H4 (cell line): ENCODE measurements at places on chromosomes 4 and X. TPM values are rescaled to one million over a fixed set of nuclear protein-coding genes. Genes with fewer than 3 reads are reported as not detected.

DNA sequence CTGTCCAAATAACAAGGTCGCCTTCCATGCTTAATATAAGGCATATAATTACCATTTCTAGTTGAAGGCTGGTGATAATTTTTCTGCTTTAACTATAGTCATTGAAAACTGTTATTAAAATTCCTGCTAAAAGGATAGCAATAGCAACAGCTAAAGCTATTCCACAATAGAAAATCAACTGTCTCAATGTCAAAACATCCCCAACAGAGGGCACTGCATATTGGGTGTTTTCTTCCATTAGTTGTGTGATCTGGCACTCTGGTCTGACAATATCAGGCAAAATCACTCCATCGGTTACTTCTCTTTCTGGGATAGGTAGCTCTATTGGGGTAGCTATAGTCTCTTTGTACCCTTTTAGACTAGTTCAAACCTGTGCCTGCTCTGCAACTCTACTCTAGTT, 53.5 kb downstream of the TMPRSS11F start:
- DNase-seq = no peak

- DNase-seq = no peak
Measured at GRCh38 chr4:11131491-11131890, 297.2 kb downstream of the HS3ST1 start.

GRCh38 chrX:150564838-150565237, 3.6 kb upstream of the MTM1 start:
- DNase-seq = no peak

- no peak for DNase-seq
Measured at GRCh38 chrX:47776292-47777006, 60.3 kb upstream of the ZNF81 start.

Gene MMRN1
- not detected in 2 replicates for total RNA-seq

DNA sequence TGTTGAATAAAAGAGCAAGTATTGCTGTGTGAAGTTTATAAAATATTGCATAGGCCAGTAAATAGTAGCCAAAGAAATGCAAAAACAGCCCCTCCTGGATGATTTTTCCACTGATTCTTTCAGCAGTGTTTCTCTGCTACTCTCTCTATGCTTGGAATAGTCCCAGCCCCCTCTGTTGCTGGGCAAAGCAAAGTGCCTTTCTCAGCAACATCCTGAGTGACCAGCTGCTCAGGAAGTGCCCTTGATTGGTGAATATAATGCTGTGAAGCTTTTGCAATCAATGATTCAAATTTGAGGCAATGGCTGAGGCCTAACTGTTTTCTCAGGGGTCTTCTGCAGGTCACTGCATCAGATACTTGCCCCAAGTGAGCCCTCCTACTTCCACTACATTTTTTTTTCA, 656.7 kb downstream of the ZNF674 start:
- no peak for DNase-seq
